Fibroblast of villous mesenchyme (primary cell): ENCODE measurements at places on chromosomes 1 and 21.

GRCh38 chr1:106637566-106637965 lies 418.9 kb upstream of the PRMT6 start:
- DNase-seq: no peak

GRCh38 chr1:165671526-165671925 lies 26.8 kb downstream of the ALDH9A1 start:
- DNase-seq: no peak

GRCh38 chr1:10536133-10536770 lies 61.5 kb downstream of the PEX14 start:
- no peak for DNase-seq

DNA sequence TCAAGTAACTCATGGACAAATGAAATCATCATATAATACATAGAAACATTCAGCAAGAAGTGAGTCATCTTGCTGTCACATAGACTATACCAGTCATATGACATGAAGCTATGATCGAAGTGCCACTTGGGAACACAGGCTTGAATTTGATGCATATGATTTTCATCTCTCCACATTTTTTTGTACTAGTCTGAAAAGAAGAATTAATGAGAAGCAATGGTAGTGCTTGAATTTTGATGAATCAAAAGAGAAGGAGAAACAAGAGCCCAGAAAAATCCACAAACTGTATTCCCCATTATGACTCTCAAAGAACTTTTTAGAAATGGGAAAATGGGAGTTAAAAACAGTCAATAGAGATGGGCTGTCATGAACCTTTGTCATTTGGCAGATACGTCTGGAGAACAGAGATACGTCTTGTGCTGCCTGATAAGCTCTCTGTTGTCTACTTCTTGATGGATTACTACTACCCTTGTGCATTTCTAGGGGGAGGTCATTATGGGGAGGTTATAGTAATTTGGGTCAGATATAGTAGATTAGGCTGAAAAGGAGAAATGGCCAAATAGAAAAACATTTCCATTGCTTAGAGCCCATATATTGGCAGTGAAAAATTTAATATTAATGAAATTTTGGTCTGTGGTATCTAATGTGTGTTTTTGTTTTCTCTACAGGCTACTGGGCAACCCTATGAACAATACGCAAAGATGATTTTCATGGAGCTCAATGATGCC lies 8.0 kb upstream of the LEPR start:
- no peak for DNase-seq

GRCh38 chr1:20848162-20848561 lies 61.1 kb upstream of the HP1BP3 start:
- peak; percentile 76 for DNase-seq

- DNase-seq: no peak
Measured at GRCh38 chr1:80066060-80066459, 1059.5 kb upstream of the ADGRL4 start.

- DNase-seq: no peak
Measured at GRCh38 chr1:83043244-83043643, 955.7 kb downstream of the TTLL7 start.

GRCh38 chr1:208888376-208888775 lies 644.2 kb upstream of the PLXNA2 start:
- no peak for DNase-seq

GRCh38 chr1:16905868-16906702 lies 10.3 kb downstream of the RNU1-2 start:
- DNase-seq: no peak

GRCh38 chr1:216549796-216550195 lies 126.5 kb upstream of the USH2A start:
- DNase-seq: no peak

DNA sequence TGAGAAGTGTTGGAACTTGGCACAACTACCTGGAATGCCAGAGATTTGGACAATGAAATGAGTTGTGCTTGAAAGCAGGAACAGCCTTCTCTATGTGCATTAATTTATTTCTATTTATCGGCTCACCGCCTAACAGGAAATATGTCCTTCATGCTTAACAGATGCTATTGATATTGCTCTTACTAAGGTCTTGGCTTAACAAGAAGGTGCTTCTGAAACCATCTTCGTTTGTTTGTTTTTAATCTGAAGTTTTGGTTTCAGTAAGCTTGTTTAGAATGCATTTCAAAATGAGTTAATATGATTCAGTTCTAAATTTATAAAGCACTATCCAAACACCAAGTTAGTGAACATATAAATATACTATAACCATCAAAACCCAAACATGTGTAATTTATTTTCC lies 898.3 kb upstream of the B3GALT2 start:
- DNase-seq: no peak

GRCh38 chr21:16096988-16097387 lies 367.2 kb downstream of the USP25 start:
- no peak for DNase-seq

GRCh38 chr1:213335084-213335483 lies 284.0 kb downstream of the RPS6KC1 start:
- DNase-seq: no peak

- DNase-seq: peak; percentile 64
Measured at GRCh38 chr21:36288651-36289243, 31.2 kb upstream of the MORC3 start.

GRCh38 chr1:33738536-33738935 lies 125.3 kb upstream of the HMGB4 start:
- no peak for DNase-seq

- DNase-seq: no peak
Measured at GRCh38 chr1:184033711-184034167, 3.8 kb downstream of the COLGALT2 start.

GRCh38 chr1:172751683-172752082 lies 92.8 kb downstream of the FASLG start:
- DNase-seq: peak; percentile 22

- DNase-seq: no peak
Measured at GRCh38 chr1:215262106-215262505, 179.6 kb downstream of the KCNK2 start.

- DNase-seq: no peak
Measured at GRCh38 chr1:169670836-169671235, 40.6 kb downstream of the SELL start.

GRCh38 chr1:20229171-20229570 lies 42.9 kb upstream of the PLA2G2C start:
- DNase-seq: no peak

DNA sequence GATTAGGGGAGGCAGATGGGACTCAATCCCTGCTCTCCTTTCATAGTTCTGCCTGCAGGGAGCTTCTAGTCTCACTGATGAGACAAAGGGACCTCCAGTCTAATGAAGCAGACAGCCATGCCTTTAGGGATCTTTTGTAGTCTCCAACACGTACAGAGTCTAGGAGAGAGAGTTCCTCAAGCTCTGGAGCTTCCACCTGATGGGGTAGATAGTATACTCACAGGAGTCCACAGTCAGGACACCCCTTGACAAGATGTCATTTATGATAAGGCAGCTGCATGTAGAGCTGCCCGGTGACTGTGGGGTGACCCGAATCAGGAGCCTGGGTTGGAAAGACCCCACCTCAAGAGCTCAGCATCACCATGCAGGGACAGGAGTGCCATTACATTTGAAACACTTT lies 55.3 kb upstream of the CNTN2 start:
- DNase-seq: no peak

GRCh38 chr1:14852291-14852690 lies 253.8 kb downstream of the KAZN start:
- DNase-seq: no peak

DNA sequence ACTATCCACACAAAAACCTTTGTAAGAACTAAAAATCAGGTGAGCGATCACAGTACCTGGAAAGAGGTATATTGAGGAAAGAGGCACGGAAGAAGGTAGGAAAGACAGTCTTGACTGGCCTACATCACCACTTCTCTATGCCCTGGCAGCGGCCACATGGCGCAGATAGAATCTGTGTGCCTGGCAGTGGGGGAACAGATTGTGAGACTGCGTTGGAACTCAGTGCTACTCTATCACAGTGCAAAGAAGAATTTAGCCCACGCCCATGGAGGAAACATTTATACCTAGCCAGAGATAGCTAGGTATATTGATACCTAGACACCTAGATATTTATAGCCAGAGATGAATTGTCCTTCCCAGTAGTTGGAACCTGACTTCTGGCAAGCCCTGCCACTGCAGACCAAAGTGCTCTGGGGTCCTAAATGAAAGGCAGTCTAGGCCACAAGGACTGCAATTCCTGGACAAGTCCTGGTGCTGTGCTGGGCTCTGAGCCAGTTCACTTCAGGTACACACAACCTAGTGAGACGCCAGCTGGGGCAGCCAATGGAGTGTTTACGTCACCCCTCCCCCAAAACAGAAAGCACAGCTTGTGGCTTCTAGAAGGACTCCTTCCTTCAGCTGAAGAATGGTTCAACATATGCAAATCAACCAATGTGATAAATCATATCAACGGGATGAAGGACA lies 51.9 kb downstream of the DHX9 start:
- DNase-seq: no peak

- DNase-seq: peak; percentile 75
Measured at GRCh38 chr1:227793948-227794816, 21.3 kb upstream of the PRSS38 start.

- no peak for DNase-seq
Measured at GRCh38 chr1:162590686-162591085, 29.2 kb downstream of the UAP1 start.

GRCh38 chr1:225896937-225897549 lies 8.1 kb upstream of the LEFTY1 start:
- DNase-seq: no peak
